ENCODE measurements at places on chromosomes 1 and 21. TPM values are rescaled to one million over a fixed set of nuclear protein-coding genes. Genes with fewer than 3 reads are reported as not detected.

Gene KCNQ4
- polyA plus RNA-seq, result 2.0 TPM

Gene IFI44L
- polyA plus RNA-seq, result 0.23 TPM

Gene CRB1
- 0.27 TPM for polyA plus RNA-seq

Gene KCNK1
- polyA plus RNA-seq, result 12.1 TPM

Gene NPR1
- polyA plus RNA-seq, result 3.3 TPM

Gene MFSD2A
- 16.1 TPM for polyA plus RNA-seq

Gene PTCH2
- polyA plus RNA-seq, result 0.52 TPM

Gene TMEM82
- 0.42 TPM for polyA plus RNA-seq

Gene AMY1B
- polyA plus RNA-seq, result not detected

Gene LINGO4
- polyA plus RNA-seq, result not detected

Gene SLC45A1
- polyA plus RNA-seq, result 1.1 TPM

Gene APOBEC4
- polyA plus RNA-seq, result 0.10 TPM

Gene ADGRB2
- 8.0 TPM for polyA plus RNA-seq

Gene CLCA4
- polyA plus RNA-seq, result not detected

Gene HJV
- 0.45 TPM for polyA plus RNA-seq

Gene NPPB
- 0.95 TPM for polyA plus RNA-seq

Gene PLD5
- polyA plus RNA-seq, result 4.1 TPM

Gene SH3BGR
- polyA plus RNA-seq, result 16.6 TPM

Gene OR2T11
- polyA plus RNA-seq, result not detected

Gene OR10J1
- polyA plus RNA-seq, result not detected

Gene CHI3L1
- not detected for polyA plus RNA-seq

Gene ZP4
- not detected for polyA plus RNA-seq

Gene PTAFR
- polyA plus RNA-seq, result 0.49 TPM

Gene TMEM269
- polyA plus RNA-seq, result 0.28 TPM

Gene JAM2
- 12.2 TPM for polyA plus RNA-seq

Gene RABGGTB
- 77.1 TPM for polyA plus RNA-seq

Gene DIO1
- not detected for polyA plus RNA-seq

Measured in GM23338 (cell line).